ENCODE measurements at places on chromosomes 6 and 20.

GRCh38 chr6:43715056-43715788, 27.6 kb upstream of the MRPS18A start:
- DNase-seq, result no peak

DNA sequence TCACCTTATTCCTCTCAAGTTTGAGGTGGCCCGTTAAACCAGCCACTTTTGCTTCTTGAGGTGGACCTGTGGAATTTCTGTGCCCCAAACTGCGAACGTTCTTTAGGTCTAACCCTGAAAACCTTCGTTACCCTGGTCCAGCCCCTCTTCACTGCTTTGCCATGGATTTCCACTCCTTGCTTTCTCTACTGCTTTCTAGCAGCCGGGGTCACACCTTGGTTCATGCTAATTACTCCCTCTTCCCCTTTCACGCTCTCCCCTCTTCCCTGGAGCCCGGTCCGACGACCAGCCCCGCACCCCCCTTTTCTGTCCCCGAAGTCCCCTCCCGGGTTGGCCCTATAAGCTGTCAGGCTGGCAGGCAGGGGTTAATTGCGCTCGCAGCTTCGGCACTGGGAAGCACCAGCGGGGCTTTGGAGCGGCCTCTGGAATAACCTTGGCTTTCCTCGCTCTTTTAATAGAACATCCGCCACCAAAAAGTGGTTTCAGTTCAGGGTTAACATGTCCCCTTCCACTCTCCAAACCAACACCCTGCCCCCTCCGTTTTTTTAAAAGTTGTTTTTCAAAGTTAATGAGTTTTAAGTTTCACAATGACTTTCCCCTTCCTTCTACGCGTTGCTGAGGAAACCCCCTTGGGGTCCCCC, 1.4 kb upstream of the HIVEP1 start:
- DNase-seq, result no peak

- DNase-seq, result no peak
Measured at GRCh38 chr20:7264137-7264536, 496.7 kb downstream of the BMP2 start.

DNA sequence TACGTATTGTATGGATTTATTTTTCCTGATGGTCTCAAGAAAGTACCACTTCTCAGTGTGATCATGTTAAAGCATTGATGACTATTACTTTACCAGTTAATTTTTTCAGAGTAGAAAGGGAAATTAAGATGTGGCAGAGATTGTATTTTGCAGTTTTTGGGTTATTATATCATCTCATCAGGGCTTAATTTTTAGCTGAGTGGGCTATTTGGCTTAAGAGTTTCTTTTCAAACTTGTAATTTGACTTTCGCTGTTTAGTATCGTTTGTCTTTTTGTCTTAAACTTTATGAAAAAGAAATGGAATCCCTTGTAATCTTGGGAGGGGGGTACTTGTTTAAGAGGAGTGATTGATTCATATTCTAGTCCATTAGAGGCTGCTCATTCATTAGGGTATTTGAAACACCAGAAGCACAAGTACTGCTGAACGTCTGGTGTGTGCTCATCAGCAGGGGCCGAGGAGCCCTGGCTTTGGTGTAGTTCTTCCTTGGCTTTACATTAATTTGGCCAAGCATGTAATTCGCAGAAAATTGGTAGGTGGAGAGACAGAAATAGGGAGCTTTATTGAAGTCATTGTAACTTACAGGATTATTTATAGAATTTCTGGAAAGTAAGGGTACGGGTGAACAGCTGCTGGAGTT, 112.4 kb downstream of the TIAM2 start:
- DNase-seq, result no peak

DNA sequence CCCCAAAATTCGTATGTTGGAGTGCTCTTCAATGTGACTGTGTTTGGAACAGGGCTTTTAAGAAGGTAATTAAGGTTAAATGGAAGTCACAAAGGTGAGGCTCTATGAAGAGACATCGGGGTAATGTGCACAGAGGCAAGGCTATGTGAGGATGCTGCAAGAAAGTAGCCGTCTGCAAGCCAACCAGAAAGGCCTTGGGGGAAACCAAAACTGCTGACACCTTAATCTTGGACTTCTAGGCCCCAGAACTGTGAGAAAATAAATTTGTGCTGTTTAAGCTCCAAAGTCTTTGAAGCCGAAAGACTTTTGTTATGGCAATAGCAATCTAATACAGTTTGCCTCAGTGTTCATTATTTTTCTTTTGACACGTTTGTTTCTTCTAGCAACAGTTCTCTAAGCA, 2.4 kb upstream of the IRAK1BP1 start:
- no peak for DNase-seq

Measured in NCI-H1048 (cell line).